Effector CD4-positive, alpha-beta T cell (primary cell): ENCODE measurements at places on chromosomes 11 and 22.

- no peak for DNase-seq
These were observed 63.2 kb upstream of the HSPA8 start for GRCh38 chr11:123125169-123125568.

DNA sequence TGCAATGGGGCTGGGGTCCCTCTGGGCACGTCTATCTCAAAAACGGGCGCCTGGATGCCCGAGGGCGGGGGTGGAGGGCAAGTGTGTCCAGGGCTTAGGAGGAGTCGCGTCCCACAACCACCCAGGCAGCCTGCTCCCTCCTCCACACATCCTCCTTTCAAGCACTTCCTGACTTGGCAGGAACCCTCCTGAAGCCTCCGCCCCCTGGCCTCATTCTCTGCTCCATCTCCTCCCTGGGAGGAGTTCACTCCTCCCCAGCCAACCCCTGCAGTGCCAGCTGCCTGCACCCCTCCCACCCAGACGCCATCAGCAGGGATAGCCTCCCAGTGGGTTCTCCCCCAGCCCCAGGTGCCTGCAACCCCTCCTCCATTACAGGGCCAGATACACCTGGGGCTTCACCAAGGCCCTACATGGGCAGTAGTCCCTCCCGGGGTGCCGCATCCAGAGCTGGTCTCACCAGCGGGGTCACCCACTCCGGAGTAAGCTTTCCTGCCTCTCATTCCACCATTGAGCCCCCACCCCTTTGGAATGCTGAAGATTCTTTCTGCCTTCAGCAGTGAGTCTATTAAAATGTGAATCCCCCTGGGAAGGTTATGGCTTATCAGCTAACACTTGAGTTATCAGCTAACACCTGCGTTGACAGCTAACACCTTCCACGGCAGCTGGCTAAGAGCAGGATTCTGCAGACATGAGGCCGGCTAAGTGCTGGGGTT lies 24.4 kb downstream of the RTN4R start:
- DNase-seq: peak; percentile 37

DNA sequence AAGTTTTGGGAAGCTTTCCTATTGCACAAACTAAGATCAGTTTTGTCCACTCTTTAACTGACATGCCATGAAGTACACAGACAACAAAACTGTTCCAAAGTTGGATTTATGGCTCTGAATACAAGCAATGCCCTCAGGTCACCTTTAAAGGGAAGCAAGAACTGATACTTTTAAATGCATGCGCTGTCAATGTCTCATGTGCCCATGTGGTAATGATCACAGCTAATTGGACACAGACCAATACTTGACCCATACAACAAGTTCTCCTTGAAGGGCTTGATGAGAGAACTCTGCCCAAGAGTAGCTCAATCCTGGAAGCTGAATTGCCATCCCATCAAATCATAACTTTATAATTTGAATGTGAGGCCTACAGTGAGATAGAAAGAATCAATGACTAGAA lies 624.9 kb downstream of the ETS1 start:
- no peak for DNase-seq

DNA sequence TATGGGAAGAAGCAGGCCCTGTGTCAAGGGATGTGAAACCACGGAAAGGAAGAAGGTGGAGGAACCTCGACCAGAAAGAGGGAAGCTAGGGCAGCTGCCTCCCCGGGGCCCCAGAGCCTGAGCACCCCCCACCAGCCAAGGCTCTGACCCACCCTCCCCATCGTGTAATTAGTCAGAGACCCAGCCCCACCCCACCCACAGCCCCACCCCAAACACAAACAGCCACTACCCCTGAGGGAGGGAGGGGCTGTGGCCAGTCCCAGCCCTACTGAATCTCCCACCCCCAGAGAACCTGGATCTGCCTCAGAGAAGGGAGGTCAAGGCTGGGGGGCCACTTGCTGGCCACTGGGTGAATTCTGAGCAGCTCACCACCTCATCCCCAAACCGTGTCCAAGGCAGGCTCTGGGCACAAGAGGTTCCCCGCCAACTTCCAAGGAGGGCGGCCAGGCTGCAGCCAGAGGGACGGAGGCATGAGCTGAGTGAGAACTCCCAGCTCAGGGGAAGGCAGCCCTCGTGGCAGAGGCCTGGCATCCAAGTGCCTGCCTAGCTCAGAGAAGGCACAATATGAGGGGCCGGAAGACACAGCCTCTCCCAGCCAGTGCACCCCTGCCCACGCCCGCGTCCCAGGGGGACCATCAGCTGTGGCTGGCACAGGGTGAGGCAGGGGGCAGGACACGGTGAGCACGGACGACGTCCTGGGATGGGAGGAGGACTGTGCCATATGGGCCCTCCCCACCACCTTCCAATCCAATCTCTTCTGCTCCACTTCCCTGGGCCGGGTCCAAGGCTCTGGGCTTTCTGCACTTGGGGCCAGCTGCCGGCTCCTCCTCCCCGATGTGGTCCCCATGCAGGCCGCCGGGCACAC lies 2.7 kb downstream of the PLXNB2 start:
- DNase-seq: no peak

DNA sequence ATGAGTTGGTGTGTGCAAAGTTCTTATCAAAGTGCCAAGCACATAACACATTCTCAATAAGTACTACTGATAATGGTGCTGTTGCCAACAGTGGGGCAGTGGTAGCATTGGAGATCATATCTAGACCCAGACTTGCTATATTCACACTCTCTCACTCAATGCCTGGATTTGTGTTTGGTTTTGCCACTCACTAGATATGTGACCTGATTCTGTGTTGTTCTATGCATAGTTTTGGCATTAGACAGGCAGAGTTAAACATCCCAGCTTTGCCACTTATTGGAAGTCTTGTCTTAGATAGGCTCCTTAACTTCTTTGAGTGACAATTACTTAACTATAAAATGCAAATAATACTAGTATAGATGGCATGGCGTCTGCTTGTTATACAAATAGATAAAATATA lies 642.6 kb upstream of the CCDC179 start:
- no peak for DNase-seq

DNA sequence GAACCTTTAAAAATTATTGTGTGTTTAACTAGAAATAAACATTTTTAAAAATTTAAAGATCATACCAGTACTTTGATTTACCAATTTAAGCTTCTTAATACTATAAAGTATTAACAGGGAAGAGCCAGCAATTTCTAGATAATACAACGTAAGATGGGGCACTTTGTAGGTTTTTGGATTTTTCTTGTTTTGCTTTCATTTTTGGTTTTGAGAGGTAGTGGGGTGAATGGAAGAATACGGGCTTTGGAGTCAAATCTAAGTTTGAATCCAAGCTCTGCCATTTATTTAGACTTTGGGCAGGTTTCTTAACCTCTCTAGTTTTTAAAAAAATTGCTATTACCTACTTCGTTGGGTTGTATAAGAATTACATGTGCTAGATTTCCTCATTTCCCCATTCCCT lies 44.9 kb downstream of the CSTPP1 start:
- no peak for DNase-seq

DNA sequence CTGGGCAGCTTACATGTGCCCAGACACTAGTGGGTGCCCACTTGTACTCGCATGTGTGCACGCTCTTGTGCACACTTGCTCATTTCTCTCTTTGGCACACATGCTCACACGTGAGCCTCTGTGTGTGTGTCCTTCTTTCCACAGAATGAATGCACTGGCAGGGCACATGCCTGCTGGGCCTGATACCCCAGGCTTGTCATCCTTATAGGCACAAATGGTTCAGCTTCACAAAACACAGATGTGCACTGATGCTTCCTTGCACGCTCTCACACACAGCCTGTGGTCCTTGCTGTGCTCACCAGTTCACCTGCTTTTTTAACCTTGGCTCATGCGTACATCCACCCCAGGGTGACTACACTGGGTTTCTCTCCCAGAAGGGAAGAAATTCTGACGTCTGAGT lies 174.8 kb downstream of the BUD13 start:
- DNase-seq: no peak

GRCh38 chr11:32576456-32576855 lies 7.2 kb upstream of the EIF3M start:
- no peak for DNase-seq

DNA sequence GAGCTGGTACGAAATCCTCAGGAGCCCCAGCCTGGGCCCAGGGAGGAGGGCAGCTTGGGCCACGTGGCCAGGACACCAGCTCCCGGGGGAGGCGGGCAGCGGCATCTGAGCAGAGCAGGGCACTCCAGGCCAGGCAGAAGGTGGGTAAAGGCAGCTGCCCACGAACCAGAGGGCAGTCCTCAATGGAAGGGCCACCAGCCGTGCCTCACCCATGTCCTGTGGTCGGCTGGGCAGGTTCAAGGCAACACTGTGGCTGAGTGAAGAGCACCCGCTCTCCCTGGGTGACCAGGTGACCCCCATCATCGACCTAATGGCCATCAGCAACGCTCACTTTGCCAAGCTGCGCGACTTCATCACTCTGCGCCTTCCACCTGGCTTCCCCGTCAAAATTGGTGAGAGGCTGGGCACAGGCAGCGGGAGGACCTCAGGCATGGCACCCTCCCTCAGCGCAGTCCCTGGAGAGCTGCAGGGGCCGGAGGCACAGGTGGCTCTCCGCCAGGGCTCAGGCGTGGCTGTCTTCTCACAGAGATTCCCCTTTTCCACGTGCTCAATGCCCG lies 2.5 kb upstream of the SSH3 start:
- no peak for DNase-seq

DNA sequence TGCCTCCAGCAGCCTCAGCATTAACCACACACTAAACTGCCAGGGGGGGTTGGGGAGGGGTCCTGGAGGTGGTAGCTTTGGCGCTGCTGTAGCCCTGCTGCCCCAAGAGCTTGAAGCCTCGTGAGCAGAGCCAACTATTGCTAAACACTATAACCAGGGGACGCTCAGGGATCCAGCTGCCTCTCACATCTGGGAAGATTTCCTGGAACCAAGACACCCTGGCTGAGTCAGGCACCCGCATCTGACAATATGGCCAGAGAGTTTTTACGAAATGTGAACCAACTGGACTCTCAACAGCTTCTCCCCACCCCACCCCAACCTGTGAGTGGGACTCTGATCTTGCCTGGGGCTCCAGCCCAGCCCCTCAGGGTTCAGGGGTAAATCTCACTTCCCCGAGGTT lies 14.3 kb downstream of the C1QTNF6 start:
- no peak for DNase-seq

GRCh38 chr11:20351751-20352262 lies 11.7 kb upstream of the HTATIP2 start:
- no peak for DNase-seq

GRCh38 chr11:111946499-111946898 lies 9.4 kb downstream of the DIXDC1 start:
- no peak for DNase-seq

DNA sequence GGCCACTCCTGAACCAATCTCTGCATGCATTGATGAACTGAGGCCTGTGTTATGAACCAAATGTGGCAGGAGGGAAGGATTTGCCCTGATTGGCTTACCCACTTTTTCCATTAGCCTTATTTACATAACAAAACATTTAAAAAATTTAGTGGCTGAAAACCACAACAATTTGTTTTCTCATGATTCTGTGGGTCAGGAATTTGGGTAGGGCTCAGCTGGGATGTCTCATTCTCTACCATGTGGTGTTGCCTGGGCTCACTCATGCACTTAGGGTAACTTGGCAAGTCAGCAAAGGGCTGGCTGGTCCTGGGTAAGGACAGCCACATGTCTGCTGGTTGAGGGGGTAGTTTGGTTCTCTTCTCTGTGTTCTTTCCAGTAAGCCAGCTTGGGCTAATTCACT lies 35.1 kb upstream of the CYP2R1 start:
- no peak for DNase-seq

DNA sequence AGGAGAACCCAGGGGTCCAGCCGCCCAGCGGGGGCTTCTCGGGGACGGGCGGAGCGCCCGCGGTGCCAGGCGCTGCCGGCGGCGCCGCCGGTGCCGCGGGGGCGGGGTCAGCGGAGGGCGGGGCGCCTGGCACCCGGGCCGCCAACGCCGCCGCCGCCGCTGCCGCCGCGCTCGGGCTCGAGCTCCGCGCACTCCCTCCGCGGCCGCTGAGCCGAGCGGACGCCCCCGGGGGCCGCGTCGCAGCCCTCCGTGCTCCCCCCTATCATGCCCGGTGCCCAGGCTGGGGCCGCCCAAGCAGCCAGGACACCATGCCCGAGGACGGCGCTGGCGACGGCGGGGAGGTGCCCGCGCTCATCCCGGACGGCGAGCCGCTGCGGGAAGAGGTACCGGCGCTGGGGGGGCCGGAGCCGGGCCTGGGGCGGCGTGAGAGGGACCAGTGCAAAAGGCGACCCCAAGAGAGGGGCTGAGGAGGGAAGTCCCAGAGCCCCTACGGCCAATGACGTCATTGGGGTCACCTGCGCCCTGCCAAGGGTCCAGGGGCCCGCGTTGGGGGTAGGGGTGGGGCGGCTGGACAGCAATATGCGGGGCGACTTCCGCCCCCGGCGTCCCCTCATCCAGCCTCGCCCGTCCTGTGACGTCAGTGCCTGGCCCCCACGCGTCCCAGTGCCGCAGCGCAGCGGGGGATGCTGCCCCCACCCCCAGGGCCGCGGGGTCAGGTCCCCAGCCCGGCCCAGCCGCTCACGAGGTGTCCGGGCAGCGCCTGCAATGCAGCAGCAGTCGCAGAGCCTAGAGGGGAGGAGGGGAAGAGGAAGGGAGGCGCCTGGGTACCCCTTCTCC lies at the start of gene TMEM151A:
Gene TMEM151A, plus strand, starts transcription at position 189 of the 837 bp plus-strand sequence. Its CDS starts 120 bp downstream, at position 309.
- no peak for DNase-seq

DNA sequence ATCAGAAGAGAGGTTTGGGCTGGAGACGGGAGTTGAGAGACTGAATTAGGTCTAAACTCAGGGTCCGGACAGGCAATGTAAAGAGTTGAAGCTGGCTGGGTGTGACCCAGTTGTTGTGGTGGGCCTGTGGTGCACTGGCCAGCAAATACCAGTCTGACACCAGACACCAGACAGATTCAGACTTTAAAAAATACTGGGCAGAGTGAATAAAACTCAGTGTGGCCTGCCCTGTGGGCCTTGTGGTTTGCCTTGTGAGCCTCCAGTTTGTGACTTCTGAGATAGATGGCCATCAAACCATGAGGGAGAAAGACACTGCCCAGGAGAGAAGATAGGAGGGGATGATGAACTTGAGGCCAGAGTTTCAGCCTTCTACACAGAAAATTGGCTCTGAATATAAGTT lies 25.8 kb downstream of the RCN1 start:
- DNase-seq: no peak

DNA sequence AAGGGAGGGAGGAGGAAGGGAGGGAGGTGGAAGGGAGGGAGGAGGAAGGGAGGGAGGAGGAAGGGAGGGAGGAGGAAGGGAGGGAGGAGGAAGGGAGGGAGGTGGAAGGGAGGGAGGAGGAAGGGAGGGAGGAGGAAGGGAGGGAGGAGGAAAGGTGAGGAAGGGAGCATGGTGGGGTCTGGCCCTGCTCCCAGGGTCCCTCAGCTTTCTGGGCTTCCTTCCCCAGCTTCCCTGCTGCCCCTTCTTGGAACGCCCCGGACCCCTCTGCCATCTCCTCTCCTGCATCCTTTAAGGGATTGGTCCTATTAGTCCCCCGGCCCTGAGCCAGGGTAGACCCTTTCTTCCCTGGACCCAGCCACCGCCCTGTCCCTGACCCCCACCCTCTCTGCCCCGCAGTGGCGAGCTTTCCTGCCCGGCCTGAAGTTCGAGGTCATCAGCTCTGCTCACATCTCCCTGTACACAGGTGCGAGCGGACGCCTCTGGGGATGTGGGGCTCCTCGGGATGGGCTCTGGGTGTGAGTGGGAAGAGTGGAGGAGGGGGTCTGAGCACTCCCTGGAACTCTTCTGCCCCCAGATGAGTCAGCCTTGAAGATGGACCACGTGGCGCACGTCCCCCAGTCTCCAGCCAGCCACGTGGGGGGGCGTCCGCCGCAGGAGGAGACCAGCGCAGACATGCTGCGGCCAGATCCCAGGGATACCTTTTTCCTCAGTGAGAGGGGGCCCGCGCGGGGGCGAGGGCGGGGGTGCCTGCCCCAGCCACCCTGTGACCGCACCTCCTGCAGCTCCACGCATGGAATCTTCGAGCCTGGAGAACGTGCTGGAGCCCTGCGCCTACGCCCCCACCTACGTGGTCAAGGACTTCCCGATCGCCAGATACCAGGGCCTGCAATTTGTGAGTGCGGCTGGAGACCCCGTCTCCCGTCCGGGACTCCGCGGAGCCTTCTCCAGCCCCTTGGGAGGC lies 6.0 kb downstream of the B4GALNT4 start:
- DNase-seq: no peak
